ENCODE measurements at places on chromosomes 5 and 9.

- no peak for DNase-seq
These were observed 70.3 kb upstream of the RARS1 start for GRCh38 chr5:168415971-168416370.

DNA sequence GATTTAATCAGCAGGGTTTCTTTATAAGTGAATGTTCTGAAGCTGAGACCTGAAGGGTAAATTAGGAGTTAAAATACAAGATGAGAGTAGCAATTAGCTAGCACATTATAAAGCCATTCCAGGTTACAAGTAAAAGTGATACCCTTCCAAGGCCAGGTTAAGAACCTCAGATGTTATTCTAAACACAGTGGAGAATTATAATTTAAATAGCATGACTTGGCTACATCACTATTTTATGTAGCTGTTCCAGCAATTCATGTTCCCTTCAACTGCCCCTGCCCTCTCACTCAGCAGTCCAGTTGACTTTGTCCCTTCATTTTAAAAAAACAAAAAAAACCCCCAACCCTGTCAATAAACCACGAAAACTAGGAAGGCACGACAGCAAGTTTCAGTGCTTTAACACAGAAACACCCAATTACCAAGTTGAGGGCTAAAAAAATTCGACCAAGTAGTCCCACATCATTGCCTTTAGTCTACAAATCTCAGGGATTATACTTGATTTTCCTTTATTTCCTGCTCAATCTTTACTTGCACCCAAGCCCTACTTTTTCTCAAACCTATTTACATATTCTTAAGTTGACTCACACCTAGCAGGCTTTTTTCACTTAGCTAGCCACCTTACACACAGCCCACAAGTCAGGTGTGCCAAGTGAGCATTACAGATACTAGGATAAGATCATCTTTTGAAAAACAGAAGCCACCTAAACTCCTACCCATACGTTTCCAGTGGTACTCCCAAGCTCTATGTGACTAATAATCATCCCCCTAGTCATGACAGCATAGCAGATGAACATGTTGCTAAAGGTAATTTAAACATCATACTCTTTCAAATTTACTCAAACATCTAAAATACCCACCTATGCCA is 3.4 kb downstream of the RPL37 start:
- no peak for DNase-seq

DNA sequence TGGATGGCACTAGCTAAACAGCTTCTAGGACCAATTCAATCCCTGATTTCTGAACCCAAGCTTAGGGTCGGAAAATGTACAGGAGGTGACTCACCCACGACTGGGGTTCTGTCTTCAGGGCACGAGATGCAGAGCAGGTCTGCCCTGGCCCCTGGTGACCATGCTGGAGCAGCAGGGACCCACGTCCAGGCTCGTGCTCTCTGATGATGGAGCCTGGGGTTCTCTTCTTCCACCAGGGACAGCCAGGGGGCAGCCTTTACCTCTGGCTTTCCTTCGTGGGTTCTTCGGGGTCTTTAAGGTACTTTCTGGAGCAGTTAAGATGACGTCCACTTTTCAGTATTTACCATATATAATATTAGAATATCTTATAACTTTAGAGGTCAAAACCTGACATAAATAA is 2.1 kb downstream of the CFAP77 start:
- no peak for DNase-seq

- DNase-seq: no peak
These were observed 374.2 kb downstream of the EFNA5 start for GRCh38 chr5:107296572-107296971.

DNA sequence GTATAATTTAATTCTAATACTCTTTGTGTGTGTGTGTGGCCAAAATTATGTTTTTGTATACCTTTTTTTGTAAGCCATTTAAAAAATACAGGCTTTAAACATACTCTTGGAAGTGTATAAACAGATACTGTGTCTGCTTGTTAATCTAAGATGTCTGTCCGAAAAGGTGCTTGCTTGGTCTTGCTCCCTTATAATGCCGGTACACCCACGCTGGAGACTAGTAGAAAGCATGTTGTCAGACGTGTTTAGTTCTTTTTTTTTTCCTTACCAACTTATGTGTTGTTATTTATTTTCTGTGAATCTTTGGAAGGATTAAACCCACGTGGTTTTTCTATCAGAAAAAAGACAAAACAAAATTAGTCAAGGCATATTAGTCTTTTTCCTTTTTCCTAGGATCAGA is 9.5 kb downstream of the GAPVD1 start:
- no peak for DNase-seq

DNA sequence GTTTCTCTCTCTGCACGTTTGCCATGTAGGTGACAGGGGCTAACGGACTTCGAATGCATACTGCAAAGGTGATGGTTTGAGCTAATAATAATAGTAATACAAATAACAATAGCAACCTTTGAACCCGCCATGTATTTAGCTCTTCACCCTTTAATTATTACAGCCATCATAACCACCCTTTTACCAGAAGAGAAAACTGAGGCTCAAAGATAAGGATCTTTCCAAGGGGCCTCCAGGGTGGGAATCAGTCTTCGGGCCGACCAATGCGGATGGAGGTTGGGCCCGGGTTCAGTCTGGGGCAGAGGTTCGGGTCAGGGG is 494 bp downstream of the CDKN2AIPNL start:
- no peak for DNase-seq

DNA sequence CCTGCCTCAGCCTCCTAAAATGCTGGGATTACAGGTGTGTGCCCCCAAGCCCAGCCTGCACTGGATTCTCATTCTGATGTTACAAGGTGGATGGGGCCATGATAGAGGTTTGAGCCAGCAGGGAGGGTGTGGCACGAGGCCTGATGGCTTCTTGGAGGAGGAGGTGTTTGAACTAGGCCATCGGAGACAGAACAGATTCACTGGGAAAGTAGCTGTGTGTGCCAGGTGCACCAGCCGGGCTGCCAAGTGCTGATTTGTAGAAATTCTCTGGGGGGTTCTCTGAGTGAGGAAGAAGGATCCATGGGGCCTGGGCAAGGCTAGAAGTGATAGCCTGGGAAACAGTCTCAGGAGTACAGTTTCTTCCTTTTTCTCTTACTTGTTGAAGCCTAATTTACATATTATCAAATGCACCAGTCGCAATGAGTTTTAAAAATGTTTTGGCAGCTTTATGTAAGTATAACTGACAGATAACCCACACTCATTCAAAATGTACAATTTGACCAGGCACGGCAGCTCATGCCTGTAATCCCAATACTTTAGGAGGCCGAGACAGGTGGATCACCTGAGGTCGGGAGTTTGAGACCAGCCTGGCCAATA is 31.1 kb upstream of the STXBP1 start:
- DNase-seq: no peak

GRCh38 chr5:62327138-62328053 is 21.4 kb downstream of the KIF2A start:
- DNase-seq: no peak

DNA sequence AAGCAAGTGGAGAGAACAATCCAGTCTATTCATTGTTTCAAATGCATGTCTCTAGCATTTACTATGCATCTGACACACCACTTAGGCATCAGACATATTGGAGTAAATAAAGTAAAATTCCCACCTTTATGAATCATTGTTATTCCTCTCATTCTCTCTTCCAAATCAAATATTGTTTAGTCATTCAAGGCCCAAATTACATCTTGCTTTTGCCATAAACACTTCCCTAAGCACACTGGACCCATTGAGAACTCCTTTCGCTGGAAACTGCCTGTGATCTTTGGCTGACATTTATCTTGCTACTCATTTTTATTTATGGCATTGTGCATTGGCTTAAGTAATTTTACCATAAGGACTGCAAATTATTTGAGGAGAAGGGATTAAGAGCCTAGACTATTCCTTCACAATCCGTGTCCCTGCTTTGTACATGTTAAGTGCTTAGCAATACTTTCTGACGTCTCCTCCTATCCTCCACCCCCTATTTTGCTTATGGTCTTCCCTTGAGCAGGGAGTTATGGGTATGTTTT is 7.4 kb downstream of the C5orf46 start:
- no peak for DNase-seq

GRCh38 chr5:133114933-133115310 is 63.1 kb downstream of the HSPA4 start:
- no peak for DNase-seq

DNA sequence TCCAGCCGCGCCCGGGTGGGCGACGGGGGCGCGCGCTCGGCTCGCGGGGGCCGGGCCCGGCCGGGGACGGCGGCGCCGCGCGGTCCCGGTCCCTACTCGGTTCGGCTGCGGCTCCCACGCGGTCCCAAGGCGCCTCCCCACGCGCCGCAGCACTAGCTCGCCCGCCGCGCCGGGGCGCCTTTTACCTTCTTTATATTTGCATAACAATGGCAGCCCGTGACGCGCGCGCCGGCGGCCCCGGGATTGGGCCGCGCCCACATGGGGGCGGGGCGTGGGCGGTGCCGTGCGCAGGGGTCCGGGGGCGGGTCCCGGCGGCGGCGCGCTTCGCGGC is at the start of gene NRARP:
Gene NRARP, minus strand, starts transcription at position 154 of the 331 bp plus-strand sequence. CDS start 343 bp downstream, outside the sequence.
- DNase-seq: no peak

- no peak for DNase-seq
These were observed 127.9 kb downstream of the PIK3R1 start for GRCh38 chr5:68343421-68343826.

DNA sequence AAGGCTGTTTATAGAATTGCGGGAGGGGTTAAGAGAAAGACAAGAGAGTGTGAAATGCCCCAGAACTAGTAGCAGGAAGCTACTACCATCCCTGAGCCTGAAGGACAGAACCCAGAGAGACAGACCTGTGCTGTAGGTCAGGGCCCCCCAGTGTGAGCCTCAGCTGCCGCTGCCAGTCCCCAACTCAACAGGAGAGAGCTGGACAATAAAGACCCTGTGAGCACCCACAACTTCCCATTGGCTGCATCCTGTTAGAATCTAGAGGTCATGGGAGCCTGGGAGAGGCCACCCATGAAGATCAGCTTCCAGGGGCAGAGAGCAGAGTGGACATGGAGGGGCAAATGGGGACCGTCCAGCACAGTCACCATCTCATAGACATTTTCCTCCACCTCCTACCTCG is 127.2 kb upstream of the GABRP start:
- DNase-seq: no peak

- no peak for DNase-seq
These were observed 878 bp downstream of the HIGD2A start for GRCh38 chr5:176389135-176390123.

DNA sequence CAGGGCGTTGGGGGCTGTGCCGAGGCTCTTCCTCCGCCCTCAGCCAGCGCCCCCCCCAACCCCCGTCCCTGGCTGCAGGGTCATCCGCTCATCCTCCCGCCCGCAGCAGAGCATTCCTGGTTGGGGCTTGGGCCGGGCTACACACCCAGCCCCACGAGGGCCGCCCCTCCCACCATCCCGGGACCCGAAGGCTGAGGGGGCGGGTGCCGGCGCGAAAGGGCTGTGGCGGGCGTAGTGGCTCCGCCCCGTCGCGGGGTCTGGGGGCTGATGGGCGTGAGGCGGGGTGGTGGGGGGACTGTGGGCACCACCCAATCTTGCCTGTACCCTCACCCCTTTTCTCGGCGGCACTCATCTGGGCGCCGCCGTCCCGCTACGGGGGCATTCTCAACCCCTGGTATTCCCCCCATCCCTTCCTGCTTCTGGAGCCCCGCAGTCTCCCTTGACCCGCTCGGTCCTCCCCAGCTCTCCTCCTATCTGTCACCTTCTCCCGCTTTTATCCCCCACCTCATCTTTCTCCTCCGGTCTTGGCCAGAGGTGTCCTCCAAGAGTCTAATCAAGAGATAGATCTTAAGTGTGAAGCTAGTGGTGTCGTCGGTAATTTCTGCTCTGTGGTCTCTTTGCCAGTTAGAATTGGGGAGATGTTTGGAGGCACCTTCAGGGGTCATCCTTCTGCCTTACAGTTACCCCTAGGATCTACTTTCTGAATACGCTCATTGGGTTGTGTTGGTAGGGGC is 1.6 kb downstream of the FER start:
- DNase-seq: no peak

GRCh38 chr9:134325813-134326723 is at the start of gene RXRA:
Gene RXRA, plus strand, starts transcription at chr9:134326455. Its CDS starts 177 bp downstream, at chr9:134326632.
- peak; percentile 47 for DNase-seq

GRCh38 chr5:135150767-135151166 is 116.7 kb upstream of the PITX1 start:
- DNase-seq: no peak

DNA sequence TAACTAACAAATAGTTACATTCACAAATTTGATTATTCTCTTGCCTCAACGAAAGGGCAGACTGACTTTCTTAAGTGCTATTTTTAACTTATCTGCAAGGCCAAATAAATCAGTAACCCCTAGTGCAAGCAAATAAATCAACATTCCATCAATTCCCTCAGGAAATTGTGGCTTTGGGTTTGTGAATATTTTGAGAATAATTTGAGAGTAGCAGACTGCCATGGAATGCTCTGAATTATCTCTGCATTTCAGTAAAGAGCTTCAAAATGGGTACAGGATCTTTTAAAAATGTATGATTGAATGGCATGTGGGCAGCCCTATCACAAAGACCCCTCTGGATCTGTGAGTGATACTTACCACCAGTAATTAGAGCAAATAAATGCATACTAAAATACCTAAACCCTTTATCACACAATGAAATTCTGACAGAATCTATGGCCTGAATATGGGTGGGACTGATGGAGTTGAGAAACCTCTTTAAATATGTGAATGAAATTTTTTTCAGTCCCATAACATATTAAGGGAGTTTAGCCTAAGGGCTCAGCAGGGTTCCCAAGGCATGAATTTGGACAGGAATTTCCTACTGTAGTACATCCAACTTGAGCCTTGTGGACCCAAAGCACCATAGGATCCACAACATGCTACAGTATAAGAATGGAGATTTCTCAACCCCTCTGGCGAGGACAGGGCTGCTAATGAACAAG is 92.5 kb upstream of the ITGA2 start:
- DNase-seq: peak; percentile 44

GRCh38 chr9:28956116-28956880 is 1383.0 kb upstream of the C9orf72 start:
- DNase-seq: no peak

GRCh38 chr5:22560147-22560546 is 293.0 kb downstream of the CDH12 start:
- peak; percentile 41 for DNase-seq

GRCh38 chr5:105885266-105885665 is 1785.5 kb downstream of the EFNA5 start:
- DNase-seq: peak; percentile 46

DNA sequence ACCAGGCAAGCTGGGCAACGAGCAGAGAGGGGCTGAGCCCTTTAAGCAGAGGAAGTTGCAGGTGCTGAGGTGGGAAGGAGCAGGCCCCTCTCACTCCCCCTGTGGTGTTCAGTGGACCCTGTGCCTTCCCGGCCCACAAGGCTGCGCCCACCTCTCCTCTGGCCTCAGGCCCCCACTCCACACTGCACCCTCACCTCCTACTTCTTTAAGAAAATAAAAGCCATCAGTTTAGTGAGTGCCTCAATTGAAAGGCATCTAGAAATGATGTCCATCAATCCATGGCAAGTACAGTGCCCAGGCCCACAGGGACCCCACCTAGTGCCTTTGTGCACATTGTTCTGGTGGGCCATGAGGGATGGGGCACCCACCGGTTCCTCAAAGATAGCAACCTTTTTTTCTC is 158.0 kb downstream of the PAX5 start:
- DNase-seq: no peak

- DNase-seq: no peak
These were observed at the start of the genes ITGA1 and PELO for GRCh38 chr5:52787600-52788504. Gene ITGA1, plus strand, starts transcription at chr5:52787916. Its CDS starts 438 bp downstream, at chr5:52788354. Gene PELO, plus strand, starts transcription at chr5:52787916. Its CDS starts 12,479 bp downstream, at chr5:52800395.

GRCh38 chr9:98342820-98343210 is 87.4 kb upstream of the TBC1D2 start:
- DNase-seq: no peak

Data from AG04449 (cell line).